RWPE1 (cell line): ENCODE measurements at places on chromosomes 7 and 10.

GRCh38 chr7:54090652-54091213 is 451.4 kb upstream of the VSTM2A start:
- no peak for DNase-seq

DNA sequence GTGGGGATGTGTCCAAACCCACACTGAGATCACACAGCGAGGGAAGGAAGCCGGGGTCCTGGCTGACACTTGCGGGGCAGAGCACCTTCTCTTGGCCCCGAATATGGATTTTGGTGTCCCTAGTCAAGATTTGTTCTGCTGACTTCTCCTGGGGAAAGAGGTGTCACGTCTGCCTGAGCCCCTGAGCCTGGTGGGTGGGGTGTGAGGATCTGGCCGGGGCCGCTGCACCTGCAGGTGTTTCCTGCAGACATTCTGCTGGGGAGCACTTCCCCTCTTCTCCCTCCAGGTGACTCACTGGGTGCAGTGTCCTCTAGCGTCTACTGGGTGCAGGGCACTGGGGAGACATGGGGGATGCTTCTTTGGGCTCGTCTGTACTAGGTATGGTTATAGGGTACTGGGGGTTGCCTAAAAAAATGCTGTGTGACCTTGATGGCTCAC is 99.2 kb downstream of the GRK5 start:
- DNase-seq: peak; percentile 63

DNA sequence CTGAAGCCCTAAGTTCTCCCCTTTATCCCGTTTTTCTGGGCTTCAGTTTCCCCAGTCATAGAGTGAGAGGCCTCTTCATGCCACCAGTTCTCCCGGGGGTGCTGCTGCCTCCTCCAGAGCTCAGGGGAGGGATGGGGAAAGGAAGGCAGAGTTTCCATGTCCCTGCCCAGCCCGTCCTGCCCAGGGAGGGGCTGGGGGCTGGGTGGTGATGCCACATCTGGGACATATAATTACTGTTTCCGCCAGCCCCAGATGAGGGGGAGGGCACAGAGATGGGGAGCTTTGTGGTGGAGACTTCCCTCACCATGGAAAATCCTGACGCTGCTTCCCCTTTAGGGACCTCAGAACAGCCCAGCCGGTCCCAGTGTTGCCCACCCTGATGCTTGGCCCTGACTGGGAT is 4.1 kb downstream of the AQP1 start:
- no peak for DNase-seq

DNA sequence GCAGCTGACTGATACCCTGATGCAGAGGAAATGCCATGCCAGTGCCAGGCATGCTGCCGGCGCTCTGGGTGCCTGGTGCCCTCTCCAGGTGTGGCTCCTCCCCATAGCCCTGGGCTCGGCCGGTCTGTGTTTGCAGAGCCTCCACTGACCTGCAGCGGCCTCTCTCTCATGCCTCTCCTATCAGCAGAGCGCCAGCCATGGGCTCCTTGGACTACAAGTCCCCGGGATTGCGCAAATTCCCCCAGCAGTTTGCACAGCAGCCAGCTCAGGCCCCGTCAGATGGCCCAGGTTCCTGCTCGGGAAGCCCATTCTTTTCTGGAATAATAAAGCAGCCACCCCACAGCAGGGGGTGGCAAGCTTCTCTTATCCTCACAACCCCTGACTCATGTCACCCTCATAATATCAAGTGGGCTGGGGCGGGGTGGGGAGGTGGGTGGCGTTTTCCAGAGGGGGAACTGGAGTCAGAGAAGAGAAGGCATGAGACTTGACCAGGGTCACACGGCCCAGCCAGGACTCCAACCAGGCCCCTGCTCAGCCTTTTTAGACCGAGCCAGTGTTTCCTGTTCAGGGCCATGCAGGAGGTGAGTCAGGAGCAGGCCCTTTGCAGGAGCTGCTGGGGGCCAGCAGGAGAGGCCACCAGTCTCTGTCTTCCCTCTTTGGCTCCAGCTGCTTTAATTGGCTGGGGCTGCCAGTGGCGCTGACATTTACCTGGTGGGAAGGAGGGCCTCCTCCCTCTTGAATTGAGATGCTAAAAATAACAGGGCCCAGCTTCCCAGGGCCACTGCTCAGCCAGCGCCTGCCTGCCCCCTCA is 58.6 kb downstream of the ZMIZ1 start:
- peak; percentile 74 for DNase-seq

GRCh38 chr7:109660401-109660800 is 1090.7 kb downstream of the DNAJB9 start:
- DNase-seq: no peak

- DNase-seq: no peak
Measured at GRCh38 chr10:35379226-35380137, 43.2 kb downstream of the CCNY start.

GRCh38 chr7:2607923-2608904 is 23.6 kb upstream of the TTYH3 start:
- DNase-seq: no peak

DNA sequence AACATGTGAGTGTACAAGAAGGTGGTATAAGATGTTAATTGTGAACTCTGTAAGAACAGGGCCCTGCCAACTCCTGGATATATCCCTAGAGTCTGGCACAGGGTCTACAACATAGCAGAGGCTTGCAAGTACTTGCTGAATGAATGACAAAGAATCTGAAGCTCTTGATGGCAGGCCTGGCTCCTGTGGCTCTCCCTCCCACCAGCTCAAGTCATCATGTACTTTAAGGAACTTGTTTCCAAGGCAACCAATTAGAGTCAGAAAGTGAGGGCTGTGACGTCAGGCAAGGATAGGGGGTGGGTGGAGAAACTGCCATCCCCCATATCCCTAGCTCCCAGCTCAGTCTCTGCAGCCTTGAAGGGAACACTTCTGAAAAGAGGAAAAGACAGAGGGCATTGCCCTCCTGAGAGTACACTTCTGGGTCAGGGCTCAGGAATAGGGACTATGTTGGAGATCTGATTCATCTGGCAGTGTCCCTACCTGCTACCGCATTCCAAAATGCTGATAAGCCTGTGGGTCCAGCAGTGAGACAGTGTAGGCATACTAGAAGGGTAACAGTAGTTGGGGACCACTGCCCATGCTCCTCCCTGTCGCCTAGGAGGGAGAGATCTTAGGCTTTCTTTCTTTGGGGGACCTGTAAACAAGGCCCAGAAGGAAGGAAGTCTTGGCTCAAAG is 34.6 kb upstream of the BTRC start:
- DNase-seq: no peak

- peak; percentile 20 for DNase-seq
Measured at GRCh38 chr7:118232837-118233236, 8.3 kb downstream of the ANKRD7 start.

- DNase-seq: no peak
Measured at GRCh38 chr7:26368542-26368941, 76.9 kb downstream of the SNX10 start.

GRCh38 chr10:84076540-84077195 is 62.6 kb upstream of the GHITM start:
- no peak for DNase-seq

- no peak for DNase-seq
Measured at GRCh38 chr10:2701802-2702201, 365.5 kb upstream of the PFKP start.

- no peak for DNase-seq
Measured at GRCh38 chr10:7984896-7985295, 69.6 kb upstream of the GATA3 start.

DNA sequence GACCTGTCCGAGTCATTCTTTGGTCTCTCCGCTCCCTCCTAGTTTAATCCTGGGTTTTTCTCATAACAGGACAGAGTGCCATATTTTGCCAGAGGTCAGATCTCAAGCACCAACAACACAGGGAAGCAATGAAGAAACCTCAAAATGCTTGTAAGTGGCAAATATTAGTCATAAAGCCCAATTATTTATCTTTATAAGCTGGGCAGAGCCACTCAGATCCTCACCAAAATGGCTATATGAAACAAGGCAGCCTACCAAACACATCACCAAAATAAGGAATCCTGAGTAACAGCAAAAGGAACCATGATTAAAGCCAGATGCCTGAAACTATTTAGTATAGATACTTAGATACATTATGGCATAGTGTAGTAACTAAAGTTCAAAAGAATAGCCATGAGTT is 4.7 kb downstream of the ECD start:
- DNase-seq: no peak

- DNase-seq: no peak
Measured at GRCh38 chr10:102691285-102692066, 22.7 kb downstream of the ARL3 start.

GRCh38 chr10:51297438-51297837 is 223.2 kb downstream of the PRKG1 start:
- peak; percentile 14 for DNase-seq

DNA sequence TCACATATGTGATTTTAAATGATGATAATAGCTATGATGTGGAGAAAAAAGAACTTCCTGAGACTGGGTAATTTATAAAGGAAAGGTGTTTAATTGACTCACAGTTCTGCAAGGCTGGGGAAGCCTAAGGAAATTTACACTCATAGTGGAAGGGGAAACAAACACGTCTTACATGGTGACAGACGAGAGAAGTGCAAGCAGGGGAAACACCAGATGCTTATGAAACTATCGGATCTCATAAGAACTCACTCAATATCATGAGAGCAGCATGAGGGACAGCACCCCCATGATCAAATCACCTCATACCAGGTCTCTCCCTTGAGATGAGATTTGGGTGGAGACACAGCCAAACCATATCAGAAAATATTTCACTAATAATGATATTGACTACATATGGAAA is 4.1 kb upstream of the LIPN start:
- no peak for DNase-seq

DNA sequence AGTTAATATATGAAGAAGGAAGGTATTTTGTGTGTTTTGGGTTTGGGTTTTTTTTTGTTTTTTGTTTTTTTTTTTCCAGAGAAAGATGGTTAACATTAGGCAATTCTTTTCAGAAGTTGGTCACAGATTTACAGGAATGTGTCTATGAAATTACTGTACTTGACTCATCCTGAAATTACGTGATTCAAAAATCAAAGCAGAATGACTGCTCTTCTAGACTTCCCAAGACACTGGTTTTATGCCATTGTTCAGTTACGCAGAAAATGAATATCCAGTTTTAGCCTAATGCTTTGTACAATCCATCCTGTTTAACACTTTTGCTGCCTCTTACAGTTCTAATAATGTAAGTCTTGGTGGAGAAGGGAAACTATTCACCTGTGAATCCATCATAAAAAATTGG is 39.7 kb upstream of the CELF2 start:
- no peak for DNase-seq

DNA sequence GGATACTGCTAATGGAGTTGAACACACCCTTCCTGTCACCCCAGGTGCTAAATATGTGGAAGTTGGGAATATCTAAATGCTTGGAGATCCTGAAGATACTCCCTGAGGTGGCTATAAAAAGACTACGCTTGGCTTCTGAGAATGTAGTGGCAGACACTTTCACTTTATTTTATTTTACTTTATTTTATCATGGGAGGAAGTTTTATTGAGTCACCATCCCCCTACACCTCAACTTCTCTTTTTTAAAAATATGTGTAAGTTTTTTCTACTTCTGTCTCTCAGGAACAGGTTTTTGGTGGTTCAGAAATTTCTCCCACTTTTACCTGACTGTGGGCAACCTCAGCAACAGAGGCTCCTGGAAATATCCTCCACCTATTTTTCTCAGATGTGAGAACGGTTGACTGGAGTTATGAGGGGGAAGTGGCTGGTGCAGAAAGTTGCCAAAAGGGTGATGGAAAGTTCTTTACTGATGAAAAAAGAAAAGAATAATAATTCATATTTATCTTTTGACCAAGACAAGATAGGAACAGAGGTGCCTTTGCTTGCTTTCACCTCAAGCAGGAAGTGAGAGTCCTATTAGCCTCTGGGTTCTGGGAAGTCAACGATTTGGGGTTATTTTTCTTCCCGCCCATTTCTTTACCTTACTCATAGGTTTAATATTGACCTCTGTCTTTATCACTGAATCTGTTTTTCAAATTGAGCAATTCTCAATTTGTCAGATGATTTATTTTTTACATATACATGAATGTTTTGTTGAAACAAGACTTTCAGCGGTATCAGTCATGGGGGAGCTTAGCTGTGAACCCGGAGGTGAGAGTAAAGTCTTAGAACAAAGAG is 103.6 kb downstream of the AHR start:
- DNase-seq: no peak

DNA sequence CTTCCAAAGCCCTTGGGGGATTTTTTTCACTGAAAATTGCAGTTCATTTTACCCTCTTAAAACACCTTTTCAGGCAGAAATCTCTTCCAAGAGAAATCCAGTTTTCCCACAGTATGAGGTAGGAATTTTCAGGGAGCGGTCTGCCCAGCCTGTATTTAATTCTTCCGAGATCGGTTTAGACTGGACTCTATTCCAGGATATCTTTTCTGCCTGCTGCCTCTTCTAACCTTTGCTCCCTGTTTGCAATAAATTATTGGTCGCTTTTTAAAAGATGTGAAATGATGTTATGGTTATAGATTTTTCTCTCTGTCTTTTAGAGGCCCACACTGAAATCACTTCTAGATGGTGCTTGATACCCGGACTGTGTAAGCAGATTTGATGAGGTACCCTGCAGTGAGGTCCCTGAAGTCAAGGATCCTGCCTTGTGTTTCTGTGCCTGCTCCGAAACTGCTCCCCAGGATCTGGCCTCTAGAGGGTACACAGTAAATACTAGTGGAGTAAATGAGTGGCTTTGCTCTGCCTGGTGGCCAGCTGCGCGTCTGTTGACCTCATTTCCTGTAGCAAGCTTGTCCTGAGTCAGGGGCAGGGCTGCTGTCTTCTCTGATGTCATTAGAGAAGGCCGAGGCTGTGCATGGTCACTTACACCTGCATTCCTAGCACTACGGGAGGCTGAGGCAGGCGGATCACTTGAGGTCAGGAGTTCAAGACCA is 191.6 kb downstream of the FANK1 start:
- no peak for DNase-seq

- no peak for DNase-seq
Measured at GRCh38 chr10:95646160-95646559, 10.4 kb downstream of the ALDH18A1 start.

DNA sequence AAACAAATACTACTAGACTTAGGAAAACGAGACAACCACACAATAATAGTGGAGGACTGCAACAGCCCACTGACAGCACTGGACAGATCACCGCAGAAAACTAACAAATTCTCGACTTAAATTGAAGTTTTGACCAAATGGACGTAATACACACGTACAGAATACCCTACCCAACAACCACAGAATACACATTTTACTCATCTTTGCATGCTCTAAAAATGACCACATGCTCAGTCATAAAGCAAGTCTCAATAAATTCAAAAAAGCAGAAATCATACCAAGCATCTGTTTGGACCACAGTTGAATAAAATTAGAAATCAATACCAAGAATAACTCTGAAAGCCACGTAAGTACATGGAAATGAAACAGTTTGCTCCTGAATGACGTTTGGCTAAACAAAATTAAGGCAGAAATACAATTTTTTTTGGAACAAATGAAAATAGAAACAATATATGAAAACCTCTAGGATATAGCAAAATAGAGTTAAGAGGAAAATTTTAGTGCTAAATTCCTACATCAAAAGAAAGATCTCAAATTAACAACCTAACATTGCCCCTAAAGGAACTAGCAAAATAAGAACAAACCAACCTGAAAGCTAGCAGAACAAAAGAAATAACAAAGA is 30.6 kb downstream of the MAPK8 start:
- no peak for DNase-seq

DNA sequence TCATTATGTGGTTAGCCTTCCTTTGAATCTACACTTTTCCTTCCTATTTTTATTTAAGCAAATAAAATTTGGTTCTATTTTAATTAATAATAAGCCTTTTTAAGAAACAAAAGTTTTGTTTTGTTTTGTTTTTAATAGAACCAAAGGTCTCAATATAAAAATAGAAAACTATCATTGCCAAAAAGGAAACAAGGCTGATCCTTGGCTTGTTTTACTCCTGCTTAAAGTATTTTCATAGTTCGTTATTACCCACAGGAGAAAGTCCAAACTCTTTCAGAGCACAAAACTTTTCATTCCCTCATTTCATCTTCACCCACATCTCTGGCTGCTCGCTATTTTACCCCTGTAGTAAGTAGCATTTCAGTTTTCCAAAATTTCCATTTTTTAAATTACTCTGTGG is 374.8 kb downstream of the SEMA3D start:
- DNase-seq: no peak
